ENCODE measurements at places on chromosomes 5 and 9.

DNA sequence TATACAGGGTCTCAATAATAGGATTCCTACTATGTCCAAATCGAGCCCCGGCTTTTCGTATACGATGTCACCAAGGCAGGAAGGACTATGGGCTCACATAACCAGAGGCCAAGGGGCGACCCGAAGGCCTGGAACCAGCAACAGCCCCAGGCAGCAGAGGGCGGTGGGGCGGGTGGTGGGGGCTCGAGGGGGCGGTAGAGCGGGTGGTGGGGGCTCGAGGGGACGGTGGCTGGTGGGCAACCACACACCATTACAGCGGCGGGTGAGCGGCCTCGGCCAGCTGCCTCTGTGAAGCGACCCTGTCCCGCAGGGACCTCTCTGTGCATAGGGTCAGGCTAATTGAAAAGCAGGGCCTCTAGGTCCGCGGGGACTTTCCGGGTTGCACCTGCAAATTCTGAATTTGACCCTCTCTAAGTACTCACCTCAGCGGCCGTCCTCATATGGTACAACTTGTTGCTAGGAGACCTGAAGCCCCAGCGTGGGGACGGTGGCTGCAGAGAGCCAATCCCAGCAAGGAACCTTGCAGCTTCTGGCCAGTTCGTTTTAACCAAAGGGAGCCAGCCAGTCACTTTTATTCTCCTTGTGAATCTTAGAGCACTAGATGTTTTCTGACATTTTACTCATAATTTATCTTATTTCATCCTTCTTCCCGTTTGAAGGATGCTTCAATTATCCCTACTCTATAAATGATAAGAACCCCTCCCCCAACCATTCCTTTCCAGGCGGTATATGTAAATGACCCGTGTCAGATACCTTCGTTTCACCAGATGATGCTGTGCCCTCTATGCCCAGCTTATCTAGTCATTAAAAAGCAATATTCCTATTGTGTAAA lies at the start of gene NME5:
Gene NME5, minus strand, starts transcription at position 480 of the 832 bp plus-strand sequence. CDS start 648 bp downstream, outside the sequence.
- no peak for DNase-seq

GRCh38 chr5:181170996-181171395 lies 23.6 kb downstream of the OR2V2 start:
- no peak for DNase-seq

DNA sequence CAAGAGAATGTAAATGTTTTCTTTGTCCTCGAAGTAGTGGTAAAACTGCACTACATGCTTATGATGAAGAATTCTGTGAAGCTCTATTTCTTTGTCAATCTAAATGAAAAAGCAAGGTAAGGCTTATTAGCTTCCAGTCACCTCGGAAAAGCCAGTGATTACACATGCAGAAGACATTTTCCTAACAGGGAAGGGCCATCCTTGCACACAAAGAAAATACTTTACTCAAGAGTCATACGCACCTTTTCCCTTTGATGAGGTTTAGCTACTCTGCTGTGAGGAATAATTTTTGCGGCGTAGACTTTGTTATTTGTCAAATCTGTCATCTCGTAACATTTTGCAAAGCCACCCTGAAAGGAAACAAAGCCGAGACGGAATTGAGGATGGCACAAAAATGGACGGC lies 1.1 kb downstream of the PLK2 start:
- peak; percentile 5 for DNase-seq

GRCh38 chr5:156094001-156094400 lies 233.0 kb upstream of the SGCD start:
- no peak for DNase-seq

DNA sequence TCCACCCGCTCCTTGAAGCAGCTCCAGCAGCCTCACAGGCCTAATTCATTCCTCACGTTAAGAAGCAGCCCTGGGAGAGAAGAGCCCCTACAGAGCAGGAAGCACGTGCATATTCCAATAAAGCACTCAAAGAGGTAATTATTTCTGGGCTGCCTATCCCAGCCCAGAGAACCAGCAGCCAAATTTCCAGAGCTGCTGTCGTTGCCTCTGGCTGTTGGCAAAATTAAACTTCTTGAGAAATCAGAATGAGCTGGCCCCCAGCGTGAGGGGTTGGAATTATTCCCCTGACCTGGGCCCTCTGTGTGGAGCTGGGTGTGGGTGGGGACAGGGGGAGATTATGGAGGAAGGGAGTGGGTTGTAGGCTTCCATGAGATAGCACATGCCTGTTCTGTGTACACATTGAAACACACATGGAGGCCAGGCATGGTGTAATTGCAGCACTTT lies 86.8 kb upstream of the HSPA9 start:
- DNase-seq = no peak

DNA sequence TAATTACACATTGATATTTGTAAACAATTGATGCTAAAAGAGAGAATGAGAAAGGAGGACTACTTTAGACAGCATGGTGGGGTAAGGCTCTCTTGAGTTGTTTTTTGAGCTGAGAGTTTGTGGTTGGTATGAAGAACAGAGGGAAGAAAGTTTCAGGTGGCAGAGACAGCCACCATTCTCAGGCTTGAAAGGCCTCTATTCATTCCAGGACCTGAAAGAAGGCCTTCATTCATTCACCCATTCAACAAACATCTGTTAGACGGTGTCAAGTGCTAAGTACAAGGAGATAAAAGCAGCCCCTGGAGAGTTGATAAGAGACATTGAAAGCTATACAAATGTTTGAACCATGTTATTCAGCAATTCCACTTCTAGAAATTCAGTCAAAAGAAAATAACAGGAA lies 21.7 kb upstream of the ADAM19 start:
- DNase-seq = no peak

- no peak for DNase-seq
Observed at GRCh38 chr5:110968246-110969005, 103.1 kb upstream of the TSLP start.

DNA sequence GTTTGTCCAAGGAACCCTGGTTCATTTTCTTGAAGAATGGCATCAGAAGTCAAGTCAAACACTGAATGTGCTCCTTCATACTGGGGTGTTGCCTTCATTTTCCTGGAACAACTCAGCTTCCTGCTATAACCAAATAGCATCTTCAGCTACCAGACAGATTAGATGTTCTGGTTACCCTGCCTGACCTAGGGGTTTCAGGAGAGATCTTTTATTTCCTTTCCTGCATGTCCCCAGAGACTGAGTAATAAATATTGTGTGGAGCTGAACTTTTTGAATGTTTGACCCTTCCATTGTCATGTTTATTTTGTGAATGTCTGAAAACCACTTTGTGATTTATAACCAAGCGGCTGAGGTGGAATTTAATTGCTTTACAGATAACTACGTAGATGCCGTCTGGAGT lies 147.1 kb downstream of the IRX1 start:
- no peak for DNase-seq

- DNase-seq = no peak
Observed at GRCh38 chr9:107809871-107810460, 320.4 kb upstream of the KLF4 start.

DNA sequence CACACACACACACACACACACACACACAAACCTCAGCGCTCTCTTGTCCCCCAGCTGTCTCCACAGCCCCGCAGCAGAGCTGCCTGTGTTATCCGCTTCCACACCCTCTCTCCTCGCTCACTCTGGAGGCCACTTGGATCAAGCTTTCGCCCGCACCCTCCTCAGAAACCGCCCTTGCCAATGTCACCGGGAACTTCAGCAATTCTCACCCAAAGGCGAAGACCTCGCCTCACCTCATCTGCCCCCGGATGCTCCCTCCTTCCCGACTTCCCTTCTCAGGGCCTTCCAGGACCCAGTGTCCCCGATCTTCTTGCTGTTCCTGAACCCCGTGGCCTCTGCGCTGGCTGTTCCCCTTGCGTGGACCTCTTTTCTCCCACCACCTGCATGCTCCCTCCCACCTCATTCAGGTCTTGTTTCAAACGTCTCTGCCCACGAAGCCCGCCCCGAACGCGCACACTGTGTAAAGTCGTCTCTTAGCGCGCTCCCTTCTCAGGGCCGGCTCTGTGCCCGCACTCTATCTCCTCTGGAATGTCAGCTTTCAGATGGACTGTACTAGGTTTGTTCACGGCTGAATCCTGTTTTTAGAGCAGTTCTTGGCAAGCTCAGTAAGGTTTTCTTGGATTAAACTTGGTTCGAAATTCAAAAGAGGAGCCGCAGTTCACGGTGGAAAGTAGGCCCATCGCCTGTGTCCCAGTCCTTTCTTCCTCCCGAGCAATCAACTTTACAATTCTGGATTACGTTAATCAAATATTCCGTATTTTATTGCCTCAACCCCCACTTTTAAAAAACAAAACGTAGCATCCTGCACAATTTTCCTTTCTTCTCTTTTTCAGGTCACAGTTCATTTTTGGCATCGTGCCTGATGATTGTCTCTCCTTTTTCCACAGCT lies 1.0 kb upstream of the TRIM7 start:
- no peak for DNase-seq

GRCh38 chr5:14850419-14851049 lies 21.0 kb downstream of the ANKH start:
- DNase-seq = no peak

DNA sequence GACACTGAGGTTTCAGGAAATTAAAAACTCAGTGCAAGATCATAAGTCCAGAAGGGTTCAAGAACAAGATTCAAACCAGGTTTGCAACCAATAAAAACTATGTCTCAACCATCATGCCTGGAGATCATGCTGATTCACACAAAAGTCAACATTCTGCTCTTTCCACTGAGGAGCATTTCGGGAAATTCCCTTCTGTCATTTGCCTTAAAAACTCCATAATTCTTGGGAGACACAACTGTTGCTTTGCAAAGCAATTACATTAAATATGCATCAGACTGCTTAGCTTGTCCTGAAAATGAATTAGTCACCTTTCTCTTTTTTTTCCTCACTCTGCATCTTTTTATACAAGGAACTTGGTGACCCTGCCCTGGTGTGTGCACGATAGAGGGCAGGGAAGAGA lies 275.9 kb upstream of the ZNF462 start:
- DNase-seq = no peak

GRCh38 chr9:77015327-77016048 lies 4.0 kb upstream of the FOXB2 start:
- DNase-seq = no peak

DNA sequence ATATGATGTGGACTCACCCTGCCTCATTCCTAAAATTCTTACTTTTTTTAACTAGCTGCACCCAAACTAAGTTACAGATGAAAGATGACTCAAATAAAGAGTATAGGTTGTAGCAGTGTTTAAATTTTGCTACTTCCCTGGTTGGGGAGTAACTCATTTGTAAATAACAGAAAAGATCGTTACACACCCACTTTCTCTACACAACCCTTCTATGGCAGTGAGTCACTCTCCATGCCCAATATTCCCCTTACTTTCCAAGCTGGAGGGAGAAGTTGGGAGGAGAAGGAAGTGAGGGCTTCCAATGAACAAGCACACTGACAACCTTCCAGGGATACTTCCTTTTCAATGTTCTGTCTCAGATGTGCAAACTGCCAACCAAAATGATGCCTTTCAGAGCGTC lies 1.9 kb downstream of the RASEF start:
- DNase-seq = no peak

- no peak for DNase-seq
Observed at GRCh38 chr5:72703876-72704275, 112.6 kb upstream of the TNPO1 start.

DNA sequence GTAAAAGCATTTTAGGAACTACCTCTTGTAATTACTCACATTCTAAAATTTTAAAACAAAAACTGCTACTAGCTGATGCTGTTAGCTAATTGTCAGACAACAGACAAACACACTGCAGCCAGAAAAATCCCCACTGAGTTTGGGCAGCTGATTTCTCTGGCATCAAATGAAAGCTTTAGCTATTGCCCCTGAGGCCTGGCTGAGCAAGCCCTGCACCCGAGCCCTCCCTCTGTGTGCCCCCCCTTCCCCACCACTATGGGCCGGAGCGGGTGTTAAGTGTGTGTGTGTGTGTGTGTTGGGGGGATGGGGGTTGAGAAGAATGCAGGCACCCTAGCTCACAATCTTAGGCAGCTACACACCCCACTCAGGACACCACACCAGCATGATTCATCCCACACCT lies 2.4 kb downstream of the NEUROG1 start:
- no peak for DNase-seq

GRCh38 chr5:150548123-150548522 lies 40.2 kb downstream of the NDST1 start:
- DNase-seq = no peak

DNA sequence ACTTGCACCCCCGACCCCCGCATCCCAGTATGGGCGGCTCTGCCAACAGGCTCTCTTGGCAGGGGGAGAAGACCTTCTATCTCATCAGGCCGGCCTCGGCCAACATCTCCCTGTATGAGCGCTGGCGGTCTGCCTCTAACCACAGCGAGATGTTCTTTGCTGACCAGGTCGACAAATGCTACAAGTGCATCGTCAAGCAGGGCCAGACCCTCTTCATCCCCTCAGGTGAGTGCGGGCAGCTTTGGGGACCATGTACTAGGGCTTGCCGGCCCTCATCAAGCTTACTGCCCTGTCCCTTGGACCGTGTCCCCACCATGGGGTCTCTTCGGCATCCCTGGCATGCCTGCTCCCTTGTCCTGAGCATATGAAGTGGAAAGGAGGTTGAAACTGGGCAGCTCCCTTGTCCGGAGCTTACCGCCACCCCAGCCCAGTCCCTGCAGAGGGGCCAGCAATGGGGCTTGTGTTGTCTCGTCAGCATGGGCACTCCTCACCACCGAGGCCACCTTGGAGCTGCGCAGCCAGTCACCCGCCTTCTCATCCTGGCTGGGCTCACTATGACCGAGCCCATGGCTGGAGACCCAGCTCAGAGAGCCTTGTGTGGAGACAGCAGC lies 78.1 kb downstream of the PHF2 start:
- no peak for DNase-seq

GRCh38 chr9:109417585-109418544 lies 80.2 kb downstream of the PTPN3 start:
- no peak for DNase-seq

DNA sequence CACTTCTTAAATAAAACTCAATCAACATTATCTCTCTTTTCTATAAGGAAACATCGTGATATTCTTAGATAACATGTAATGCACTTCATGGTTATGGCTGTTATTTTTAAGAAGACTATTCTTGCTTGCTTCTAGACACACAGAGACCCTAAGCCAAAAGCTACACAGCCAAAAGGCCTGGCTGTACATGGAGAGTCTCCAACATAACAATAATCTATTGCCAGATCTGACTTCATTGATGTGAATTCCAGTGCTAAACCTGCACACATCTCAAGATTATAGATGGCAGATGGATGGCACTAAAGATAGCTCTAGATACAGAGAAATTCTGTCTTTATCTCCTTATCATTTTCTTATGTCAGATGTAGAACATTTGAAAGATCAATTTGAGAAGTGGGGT lies 811.6 kb upstream of the ZNF608 start:
- no peak for DNase-seq

- DNase-seq = no peak
Observed at GRCh38 chr5:16744164-16744880, 127.5 kb upstream of the RETREG1 start.

- DNase-seq = peak; percentile 47
Observed at GRCh38 chr5:108681079-108681921, 66.4 kb upstream of the FER start.

Measured in CD4-positive, alpha-beta T cell treated with Interleukin-2 at 100 ng/mL for 4 hours (primary cell).